ENCODE measurements at places on chromosomes 16 and 17.
A peak's percentile ranks its signal among the peaks of the same experiment; 100 is the strongest.

GRCh38 chr16:68040506-68041288 lies 17.6 kb downstream of the DUS2 start:
- DNase-seq = peak; percentile 81

DNA sequence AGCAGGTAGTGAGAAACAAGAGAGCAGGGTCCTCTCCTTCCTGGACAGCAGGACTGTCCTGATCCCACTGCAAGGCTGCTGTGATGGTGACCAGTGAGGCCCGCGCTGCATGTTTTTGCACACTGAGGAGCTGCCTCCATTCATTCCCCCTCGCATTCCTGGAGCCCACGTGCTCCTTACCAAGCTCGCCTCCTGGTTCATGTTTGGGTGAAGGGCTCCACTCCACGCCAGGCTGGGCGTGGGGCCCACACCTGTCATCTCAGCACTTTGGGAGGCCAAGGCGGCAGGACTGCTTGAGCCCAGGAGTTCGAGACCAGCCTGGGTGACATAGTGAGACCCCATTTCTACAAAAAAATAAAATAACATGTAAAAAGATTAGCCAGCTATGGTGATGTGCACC lies 15.4 kb upstream of the FASN start:
- DNase-seq = no peak

- no peak for DNase-seq
Measured at GRCh38 chr16:13012601-13013000, 111.2 kb downstream of the SHISA9 start.

DNA sequence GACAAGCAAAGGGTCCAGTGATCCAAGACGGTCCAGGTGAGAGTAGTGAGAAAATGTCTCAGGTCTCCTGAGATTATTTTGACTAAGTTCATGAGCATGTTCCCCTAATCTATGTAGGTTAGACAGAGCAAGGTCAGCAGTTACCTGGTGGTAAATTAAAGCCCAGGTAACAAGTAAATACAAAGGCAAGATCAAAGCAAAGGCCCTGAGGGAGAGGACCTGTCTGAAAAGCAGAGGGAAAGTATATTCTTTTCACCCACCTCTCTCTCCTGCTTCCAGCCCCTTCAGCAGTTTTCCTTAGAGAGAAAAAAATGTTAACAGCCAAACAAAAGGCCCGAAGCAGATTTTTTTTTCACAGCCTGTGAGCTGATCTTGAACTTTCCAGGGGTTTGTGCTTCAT lies 302.7 kb downstream of the MAP2K6 start:
- peak; percentile 57 for DNase-seq

GRCh38 chr17:63931981-63932561 lies at the start of gene CD79B:
CD79B (minus strand) TSS chr17:63932331; CDS start chr17:63932261, 70 bp downstream.
- DNase-seq = no peak

GRCh38 chr17:41131979-41132378 lies 8.0 kb upstream of the KRTAP4-12 start:
- no peak for DNase-seq

- DNase-seq = no peak
Measured at GRCh38 chr16:79301051-79301450, 299.5 kb downstream of the MAF start.

- DNase-seq = no peak
Measured at GRCh38 chr17:81429821-81430551, 34.7 kb downstream of the BAHCC1 start.

DNA sequence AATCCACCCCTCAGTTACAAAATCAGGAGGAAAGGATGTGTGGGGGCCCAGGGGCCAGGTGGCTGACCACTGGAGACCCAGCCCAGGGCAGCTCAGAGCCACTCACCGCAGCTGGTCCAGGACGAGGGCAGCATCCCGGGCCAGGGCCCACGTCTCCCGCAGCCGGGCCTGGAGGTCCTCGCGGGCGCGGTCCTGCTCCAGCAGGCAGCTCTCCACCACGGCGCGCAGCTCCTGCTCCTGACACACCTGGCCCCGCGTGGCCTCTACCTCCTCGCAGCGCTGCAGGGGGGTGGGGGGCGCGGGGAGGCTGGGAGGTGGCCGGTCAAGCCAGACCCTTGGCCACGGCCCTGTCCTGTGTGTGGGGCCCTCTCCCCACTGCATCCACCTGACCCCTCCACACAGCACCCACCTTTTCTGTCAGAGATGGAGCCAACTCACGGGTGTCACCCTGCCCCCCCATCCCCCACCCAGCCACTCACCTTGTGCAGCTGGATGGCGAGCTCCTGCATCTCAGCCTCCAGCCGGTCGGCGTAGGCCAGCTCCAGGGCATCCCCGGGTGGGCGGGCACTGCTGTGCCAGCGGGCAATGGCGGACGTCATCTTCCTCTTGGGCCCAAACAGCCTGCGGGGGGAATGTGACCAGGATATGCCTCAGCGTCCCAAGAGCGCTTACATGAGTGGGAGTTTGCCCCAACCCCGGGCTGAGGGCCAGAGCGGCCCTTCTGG lies 5.1 kb downstream of the NUDT16L1 start:
- DNase-seq = no peak

GRCh38 chr17:41510251-41511065 lies 5.0 kb upstream of the KRT13 start:
- DNase-seq = peak; percentile 71

GRCh38 chr16:983044-984030 lies 1.8 kb downstream of the SOX8 start:
- no peak for DNase-seq

DNA sequence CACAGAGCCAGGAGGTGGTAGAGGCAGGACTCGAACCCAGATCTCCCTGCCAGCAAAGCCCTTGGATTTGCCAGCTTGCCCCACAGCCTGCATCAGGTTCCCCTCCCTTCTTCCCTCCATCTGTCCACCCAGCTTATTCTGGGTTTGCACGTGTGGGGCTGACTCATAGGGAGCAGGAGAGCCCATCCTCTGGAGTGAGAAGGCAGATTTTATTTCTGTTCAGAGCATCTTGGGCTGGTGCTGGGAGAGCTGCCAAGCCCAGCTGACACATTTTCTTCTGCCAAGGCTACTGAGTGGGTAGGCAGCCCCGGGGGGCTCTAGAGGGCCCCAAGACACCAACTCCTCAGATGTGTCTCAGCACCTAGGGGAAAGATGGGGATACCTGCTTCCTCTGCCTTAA lies 106.3 kb upstream of the CRHR1 start:
- DNase-seq = no peak

GRCh38 chr16:22235839-22236745 lies 30.0 kb downstream of the EEF2K start:
- DNase-seq = no peak

GRCh38 chr17:62996221-62996620 lies 30.2 kb downstream of the TANC2 start:
- no peak for DNase-seq

- DNase-seq = no peak
Measured at GRCh38 chr17:32870027-32870670, 6.8 kb downstream of the MYO1D start.

- peak; percentile 62 for DNase-seq
Measured at GRCh38 chr16:3020604-3021448, 658 bp downstream of the TNFRSF12A start.

- no peak for DNase-seq
Measured at GRCh38 chr17:78092794-78093324, 35.7 kb downstream of the TMC6 start.

- peak; percentile 46 for DNase-seq
Measured at GRCh38 chr16:57600048-57600835, 28.2 kb upstream of the ADGRG1 start.

- DNase-seq = no peak
Measured at GRCh38 chr16:35146031-35146710, 1686.8 kb downstream of the TP53TG3F start.

- DNase-seq = no peak
Measured at GRCh38 chr17:41230094-41230493, 2.2 kb upstream of the KRTAP9-3 start.

- no peak for DNase-seq
Measured at GRCh38 chr17:40460968-40461731, 17.9 kb downstream of the IGFBP4 start.

- DNase-seq = peak; percentile 61
Measured at GRCh38 chr17:66906321-66907278, 57.9 kb upstream of the CACNG4 start.

DNA sequence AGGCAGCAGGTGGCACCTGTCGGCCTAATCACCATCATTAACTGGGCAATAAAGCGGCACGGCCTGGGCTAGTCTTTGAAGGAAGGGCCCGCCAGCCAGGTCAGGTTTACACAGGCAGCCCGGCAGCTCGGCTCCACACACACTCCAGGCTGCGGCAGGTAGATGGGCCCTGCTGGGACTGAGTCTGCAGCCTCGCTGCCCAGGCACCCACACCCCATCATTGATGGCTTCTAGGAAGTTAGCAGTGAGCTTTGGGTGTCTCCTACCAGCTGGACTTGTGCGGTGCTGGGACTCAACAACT lies 6.8 kb upstream of the FOXN1 start:
- DNase-seq = no peak

- no peak for DNase-seq
Measured at GRCh38 chr17:300881-301280, 51.7 kb downstream of the RPH3AL start.

GRCh38 chr17:65688307-65688706 lies 126.9 kb upstream of the AXIN2 start:
- no peak for DNase-seq

GRCh38 chr17:48615047-48615962 lies at the start of gene HOXB8:
HOXB8 (minus strand) TSS chr17:48615292; CDS start chr17:48614704, 588 bp downstream.
- DNase-seq = no peak

DNA sequence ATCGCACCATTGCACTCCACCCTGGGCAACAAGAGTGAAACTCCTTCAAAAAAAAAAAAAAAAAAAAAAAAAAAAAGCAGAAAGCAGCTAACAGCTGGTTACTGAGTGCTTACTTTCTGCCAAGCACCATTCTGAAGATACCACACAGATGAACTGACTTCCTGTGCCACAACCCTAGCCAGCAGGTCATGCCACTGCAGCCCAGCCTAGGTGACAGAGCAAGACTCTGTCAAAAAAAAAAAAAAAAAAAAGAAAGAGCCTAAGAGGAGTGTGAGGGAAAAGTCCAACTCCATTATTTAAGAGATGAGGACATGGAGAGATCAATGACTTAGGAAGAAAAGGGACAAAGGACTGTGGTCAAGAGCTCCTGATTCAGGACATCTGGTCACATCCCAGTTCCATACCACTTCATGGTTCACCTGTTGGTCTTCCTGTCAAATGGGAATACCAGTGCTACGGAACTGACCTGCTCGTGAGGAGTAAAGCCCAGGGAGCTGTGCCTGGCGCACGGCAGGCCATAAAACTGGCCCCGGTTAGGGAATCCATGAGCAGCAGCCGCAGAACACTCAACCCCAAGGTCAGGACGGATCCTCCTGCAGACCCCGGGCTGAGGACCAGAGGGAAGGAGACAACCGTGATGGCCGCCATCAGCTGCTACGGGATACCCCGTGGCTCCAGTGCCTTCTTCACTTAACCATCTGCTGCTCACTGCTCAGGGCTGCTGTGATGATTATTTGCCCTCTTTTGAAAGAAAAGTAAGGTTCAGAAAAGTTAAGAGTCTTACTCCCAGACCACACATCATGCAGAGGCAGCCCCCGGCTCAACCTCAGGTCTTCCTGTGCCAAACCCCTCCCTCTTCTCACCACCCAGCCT lies 950 bp downstream of the KLHDC4 start:
- DNase-seq = no peak

GRCh38 chr17:57565176-57565575 lies 179.9 kb downstream of the CCDC182 start:
- peak; percentile 54 for DNase-seq

- DNase-seq = no peak
Measured at GRCh38 chr17:27449541-27449940, 6.7 kb upstream of the KSR1 start.

DNA sequence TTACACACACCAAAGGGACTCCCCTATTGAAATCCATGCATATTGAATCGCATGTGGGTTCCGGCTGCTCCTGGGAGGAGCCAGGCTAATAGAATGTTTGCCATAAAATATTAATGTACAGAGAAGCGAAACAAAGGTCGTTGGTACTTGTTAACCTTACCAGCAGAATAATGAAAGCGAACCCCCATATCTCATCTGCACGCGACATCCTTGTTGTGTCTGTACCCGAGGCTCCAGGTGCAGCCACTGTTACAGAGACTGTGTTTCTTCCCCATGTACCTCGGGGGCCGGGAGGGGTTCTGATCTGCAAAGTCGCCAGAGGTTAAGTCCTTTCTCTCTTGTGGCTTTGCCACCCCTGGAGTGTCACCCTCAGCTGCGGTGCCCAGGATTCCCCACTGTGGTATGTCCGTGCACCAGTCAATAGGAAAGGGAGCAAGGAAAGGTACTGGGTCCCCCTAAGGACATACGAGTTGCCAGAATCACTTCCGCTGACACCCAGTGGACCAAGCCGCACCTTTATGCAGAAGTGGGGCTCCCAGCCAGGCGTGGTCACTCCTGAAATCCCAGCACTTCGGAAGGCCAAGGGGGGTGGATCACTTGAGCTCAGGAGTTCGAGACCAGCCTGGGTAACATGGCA lies 2.2 kb downstream of the GAA start:
- no peak for DNase-seq

GRCh38 chr17:44137891-44138709 lies 3.6 kb upstream of the HROB start:
- DNase-seq = no peak
